HuH-7.5 (cell line): ENCODE measurements at places on chromosomes 7 and 10.

DNA sequence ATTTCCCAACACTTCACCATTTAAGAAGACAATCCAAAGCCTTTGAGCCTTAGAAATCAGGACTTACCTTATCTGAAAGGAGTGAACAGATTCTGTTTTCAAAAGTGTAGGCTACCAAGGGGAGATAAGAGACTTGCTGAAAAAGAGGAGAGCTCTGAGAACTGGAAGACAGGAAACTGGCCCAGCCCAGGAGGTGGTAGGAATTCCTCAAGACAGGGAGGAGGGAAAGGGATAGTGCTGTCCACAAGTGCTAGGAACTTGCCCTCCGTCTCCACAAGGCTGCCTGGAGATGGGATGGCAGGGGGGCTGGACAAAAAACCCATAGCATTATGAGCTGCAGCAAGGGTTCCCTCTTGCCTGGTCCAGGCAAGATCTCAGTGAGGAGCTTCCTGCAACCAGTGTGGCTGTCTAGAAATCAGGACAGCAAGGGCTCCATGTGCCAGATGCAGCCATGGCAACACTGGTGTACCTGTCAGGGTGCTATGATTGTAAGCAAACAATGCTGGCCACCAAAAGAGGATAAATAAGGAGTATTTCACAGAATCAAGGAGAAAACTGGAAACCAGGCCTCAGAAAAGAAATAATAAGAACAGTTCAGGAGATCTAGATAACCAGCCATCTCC, 22.7 kb upstream of the FRMD4A start:
- DNase-seq, result no peak

GRCh38 chr10:87534173-87534858, 29.6 kb downstream of the MINPP1 start:
- DNase-seq, result no peak

DNA sequence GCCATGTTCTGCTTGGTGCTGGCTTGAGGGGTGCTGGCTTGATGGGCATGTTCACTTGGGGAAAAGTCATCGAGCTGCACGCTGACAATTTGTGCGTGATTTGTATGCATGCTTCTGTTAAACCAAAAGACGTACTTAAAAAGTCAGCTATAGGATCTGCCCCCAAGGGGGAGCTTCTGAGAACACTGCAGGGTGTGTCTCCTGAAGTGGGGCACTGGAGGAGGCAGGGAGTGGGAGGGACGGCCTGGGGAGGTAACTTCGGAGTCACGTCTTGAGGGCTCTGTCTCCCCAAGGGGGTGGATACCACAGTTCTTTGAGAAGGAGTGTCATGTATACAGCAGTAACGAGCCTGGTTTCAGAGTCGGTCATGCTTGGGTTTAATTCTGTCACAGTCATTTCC, 406.5 kb downstream of the PLXNA4 start:
- DNase-seq, result no peak

GRCh38 chr10:3179174-3179573, 6.6 kb upstream of the PITRM1 start:
- DNase-seq, result no peak

GRCh38 chr7:43735403-43735801, 6.1 kb upstream of the COA1 start:
- DNase-seq, result no peak
